ENCODE measurements at places on chromosomes 1 and 21.

- DNase-seq = no peak
These were observed 92.1 kb upstream of the POU3F1 start for GRCh38 chr1:38138498-38139233.

DNA sequence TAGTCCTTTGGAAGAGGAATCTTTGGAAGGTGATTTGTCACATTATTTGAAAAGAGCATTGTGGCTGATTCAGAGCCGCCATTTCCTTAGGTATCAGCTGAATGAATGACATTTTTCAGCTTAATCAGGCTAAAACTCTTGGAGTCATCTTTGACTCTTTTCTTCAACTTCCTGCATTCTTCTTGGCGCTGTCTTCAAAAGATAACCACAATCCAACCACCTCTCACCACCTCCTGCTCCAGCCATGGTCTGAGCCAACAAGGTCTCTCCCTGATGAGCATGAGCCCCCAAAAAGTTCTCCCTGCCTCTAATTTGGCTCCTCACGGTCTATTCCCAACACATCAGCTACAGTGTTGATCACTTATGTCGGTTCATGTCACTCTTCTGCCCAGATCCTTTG is 297.6 kb upstream of the RUNX1 start:
- no peak for DNase-seq

DNA sequence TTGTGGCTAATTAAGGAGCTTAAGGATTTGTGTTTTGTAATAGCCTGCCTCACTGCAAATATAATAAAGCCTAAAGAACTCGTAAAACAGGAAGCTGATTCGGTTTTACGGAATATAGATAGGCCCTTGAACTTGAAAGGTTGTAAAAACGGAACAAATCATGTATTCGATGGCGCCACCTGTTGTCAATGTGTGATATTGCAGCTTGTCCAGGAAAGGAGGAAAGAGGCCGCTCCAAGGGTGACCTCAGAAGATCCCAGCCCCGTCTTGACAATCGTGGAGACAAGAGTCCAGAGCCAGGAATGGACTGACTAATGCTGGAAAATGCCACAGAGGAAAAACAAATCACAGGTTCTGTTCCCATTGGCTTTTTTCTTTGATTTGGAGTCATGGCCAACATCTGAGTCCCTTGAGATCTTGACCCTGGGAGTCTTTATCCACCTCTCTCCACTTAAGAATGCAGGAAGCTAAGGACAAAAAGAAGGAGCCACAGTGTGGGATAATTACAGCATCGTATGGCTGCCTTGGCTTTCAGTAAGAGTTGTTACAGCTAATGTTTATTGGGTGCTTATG is 7.0 kb upstream of the IGSF21 start:
- DNase-seq = no peak

GRCh38 chr1:223886516-223886921 is 40.8 kb upstream of the TP53BP2 start:
- DNase-seq = no peak

DNA sequence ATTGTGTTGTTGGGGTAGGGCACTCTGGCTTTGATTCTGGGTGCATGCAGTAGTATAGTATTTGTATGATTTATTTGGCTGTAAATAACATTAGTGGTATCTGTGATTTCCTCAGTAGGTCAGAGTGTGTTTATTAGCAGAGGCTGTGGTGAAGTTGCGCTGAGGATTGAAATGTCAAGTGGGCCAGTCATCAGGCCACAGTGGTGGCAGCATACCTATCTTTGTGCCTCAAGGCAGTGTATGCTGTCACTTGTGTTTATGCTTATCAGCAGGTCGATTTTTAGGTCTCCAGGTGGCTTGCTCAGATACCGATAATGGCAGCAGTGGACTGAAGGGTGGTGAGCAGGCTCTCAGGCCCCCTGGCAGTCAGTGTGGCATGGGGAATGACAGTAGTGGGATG is 11.3 kb downstream of the LY9 start:
- DNase-seq = no peak

GRCh38 chr1:2318314-2319278 is 72.8 kb downstream of the MORN1 start:
- DNase-seq = no peak

GRCh38 chr1:154719586-154720327 is 111.8 kb upstream of the ADAR start:
- DNase-seq = no peak
